ENCODE measurements at places on chromosomes 2 and 18. TPM values are rescaled to one million over a fixed set of nuclear protein-coding genes. Genes with fewer than 3 reads are reported as not detected.

The TMEM182 gene
- 4.9 TPM for total RNA-seq

The CCDC141 gene
- total RNA-seq: 4.6 TPM

The OTOS gene
- total RNA-seq: not detected

The PDCD1 gene
- 6.9 TPM for total RNA-seq

The TRIM54 gene
- not detected for total RNA-seq

The VIL1 gene
- not detected for total RNA-seq

The PPP1CB gene
- 235 TPM for total RNA-seq

The B3GNT7 gene
- not detected for total RNA-seq

The EVX2 gene
- not detected for total RNA-seq

DNA sequence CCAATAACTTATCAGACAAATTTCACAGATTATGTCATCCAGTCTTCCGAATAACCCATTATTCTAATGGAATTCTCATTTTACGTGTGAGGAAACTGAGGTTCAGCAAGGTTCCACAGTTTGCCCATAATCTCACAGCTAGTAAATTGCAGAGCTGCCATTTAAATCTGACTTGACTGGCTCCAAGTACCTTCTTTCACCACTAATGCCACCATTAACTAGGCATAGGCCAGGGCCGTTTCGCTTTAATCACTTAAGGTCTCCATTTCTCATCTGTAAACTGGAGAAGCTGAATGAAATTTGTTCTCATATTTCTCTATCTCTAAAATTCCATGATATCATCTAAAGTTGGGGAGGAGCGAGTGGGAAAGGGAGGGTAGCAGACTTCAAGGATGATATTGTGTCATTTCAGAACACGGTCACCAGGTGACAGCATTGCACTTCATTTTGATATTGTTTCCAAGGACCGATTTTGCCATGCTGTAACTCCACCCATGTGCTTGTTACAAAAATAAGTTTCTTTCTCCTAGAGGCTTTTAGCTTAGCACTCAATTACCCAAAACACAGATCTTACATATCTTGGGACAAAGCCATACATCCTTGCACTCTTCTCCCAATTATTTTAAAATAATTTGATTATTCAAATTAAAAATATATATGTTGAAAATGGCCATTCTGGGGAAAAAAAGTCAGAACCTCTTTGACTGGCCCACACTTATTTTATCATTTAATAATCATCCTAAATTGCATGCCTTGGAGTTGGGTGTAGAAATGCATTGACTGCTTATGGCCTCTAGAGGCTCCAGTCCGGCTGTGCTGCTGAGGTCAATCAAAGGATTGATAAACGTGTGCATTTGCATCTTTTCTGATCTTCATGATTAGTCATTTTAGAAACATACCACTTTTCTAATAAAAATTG, 123.8 kb downstream of the AKAIN1 start:
- peak; percentile 34 for DNase-seq

DNA sequence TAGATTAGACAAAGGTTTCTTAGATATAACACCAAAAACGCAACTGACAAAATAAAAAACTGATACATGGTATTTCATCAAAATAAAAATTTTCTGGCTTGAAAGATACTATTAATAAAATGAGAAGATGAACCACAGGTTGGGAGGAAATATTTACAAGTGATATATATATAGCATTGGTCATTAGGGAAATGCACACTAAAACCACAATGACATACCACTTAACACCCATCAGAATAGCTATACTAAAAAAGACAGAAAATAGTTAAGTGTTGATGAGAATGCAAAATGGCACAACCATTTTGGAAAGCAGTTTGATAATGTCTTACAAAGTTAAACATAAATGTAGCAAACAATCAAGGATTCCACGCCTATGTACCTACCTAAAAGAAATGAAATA, 83.9 kb downstream of the SLC66A3 start:
- DNase-seq: no peak

DNA sequence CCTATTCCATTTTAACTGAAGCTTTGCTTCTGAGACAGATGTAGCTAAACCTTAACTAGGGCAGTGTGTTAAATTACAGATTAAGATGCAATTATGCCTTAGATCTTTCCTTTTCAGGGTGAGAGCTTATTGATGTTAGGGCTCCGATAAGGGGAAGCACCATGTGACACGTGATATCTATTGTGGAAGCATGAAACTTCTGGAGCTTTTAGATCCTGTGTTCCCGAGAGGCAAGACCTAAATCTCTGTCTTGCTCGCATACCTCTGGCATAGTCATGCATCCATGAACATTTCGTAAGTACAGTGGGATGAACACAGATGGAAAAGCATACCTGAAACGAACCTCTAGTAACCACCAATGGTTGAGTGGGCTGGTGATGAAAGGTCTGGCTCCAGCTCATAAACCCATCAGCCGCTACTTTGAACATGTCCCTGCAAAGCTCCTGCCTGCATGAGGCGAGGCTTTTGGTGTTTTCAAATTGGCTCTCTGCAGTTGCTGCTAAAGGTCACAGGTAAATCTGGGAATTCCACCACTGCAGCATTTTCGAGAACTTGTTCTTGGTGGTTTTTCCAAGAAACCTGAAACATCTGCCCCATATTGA, 3.7 kb upstream of the NRP2 start:
- no peak for DNase-seq

DNA sequence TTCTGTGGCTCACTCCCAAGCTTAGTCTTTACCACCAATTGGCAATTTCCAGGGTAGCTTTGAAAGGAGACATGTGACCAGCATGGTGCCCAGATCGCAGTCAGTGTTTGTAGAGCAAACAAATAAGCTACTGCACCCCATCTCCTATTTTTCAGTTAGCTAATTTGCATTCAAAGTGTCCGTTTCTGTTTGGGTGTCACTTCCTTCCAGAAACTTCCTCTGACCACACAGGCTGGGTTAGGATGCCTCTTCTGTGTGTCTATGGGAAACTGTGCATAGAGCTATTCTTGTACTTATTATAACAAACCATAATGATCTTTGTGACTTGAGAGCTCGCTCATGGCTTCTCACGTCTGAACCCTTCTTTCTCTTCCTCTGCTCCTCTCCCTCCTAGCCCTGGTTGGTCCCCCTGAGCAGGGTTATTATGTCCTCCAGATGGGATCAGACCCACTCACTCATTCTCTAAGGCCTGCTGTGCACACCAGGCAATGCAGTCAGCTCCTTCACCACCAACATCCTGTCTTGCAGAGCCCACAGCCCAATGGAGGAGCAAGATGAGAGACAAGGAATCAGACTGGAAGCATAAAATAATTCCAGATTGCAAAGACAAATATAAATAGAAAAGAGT, 101.2 kb upstream of the ALK start:
- DNase-seq: no peak

- DNase-seq: no peak
These were observed 63.9 kb downstream of the PPP4R1 start for GRCh38 chr18:9550429-9550828.

GRCh38 chr2:226796840-226797288, 2.8 kb downstream of the IRS1 start:
- DNase-seq: peak; percentile 17

- DNase-seq: no peak
These were observed 9.1 kb downstream of the MPPE1 start for GRCh38 chr18:11899063-11899462.

DNA sequence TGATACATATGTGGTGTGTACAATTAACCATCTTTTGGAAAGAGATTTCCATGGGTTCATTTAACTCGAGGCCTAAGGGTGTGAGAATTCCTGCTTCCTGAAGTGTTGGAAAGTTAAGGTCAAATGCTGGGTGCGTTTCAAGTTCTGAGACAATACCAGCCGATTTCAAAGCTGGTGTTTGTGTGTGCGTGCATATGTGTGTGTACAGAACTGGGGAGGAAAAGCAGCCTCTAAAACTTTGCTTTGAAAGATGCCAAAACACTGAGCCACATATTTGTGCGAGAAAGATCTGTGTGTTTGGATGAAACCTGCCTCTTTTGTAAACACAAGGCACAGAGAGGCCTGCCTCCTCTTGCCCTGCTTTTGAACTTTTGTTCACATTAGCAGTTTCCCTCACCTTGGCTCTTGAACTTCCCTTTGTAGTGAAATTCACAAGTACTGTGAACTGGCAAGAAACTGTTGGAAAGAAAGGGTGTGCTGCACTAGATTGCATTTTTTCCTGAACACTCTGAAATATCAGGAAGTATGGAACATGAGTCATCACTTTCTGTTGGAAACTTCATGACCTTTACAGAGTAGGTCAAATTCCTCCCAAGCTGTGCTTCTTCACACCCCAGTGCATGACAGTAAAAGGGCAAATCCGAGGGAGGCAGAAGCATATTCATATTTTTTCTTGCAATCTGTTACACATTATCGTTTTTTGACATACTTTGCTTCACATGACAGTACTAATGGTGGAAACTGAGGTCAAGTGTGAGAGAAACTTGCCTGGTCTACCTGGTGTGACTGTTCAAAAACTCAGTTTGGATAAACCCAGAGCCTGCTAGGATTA, 20.0 kb upstream of the CAVIN2 start:
- DNase-seq: no peak

DNA sequence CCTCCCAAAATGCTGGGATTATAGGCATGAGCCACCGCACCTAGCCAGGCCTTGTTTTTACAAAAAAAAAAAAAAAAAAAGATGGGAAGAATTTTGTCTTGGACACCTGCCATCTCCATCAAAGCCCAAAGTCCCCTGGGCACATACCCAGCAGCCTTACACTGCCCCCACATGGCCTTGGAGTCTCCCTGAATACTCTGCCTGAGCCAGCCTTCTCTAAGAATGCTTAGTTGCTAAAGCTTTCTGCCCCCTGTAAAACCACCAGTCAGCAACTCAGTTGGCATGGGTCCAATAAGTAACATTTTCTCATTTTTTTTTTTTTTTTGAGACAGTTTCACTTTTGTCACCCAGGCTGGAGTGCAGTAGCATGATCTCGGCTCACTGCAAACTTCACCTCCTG, 40.6 kb downstream of the SPC25 start:
- DNase-seq: peak; percentile 14

DNA sequence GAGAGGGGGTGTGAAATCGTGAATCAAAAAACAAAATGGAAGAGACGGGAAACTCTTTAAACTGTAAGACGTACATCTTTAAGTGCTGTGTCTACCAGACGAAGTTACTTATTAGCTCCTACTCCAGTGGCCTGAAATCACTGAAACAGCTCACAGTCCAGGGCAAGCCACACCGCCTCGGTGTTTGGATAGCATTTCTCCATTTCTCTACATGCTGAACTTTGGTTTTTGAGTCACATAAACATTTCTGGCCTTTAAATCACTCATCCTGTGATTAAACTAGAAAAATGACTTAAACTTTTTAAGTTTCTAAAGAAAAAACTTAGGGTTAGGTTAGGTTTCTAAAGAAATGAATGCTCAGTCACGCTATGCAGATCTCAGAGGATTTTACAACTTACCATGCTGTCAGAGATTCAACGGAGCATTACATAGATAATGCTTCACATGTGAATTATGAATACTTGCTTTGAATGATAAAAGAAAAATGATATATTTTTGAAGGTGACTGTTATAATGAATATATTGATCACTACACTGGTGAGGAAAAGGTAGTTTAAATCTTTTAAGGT, 138.4 kb downstream of the MBP start:
- no peak for DNase-seq

- DNase-seq: peak; percentile 36
These were observed 1.1 kb downstream of the TMEM169 start for GRCh38 chr2:216082805-216083204.

GRCh38 chr18:51171223-51171622, 26.3 kb downstream of the MEX3C start:
- DNase-seq: no peak

DNA sequence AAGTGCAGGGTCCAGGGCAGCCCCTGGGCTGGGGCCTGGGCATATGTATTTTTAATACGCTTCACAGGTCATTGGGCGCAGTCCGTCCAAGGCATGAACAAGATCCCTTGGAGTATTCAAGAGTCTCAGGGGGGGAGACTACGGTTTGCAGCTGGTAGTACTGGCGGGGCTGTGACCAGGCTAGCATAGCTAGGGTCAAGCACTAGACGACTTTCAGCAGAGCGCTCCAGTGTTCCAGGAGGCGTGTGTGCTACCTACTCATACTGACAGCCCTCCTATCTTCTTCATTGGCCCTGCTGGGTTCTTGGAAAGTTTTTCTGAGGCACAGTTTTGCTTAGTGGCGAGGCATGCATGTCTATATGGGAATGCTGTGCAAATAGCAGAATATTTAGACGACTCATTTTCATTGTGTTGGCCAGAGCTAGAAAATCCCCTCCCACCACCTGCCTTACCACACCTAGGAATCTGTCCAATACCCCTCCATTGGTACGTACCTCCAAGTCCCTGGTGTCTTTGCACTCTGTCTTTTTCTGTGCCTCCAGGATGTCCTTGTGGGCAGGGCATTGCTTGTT, 68.2 kb downstream of the GLI2 start:
- DNase-seq: no peak

GRCh38 chr2:69307579-69308064, 79.4 kb downstream of the GFPT1 start:
- no peak for DNase-seq

DNA sequence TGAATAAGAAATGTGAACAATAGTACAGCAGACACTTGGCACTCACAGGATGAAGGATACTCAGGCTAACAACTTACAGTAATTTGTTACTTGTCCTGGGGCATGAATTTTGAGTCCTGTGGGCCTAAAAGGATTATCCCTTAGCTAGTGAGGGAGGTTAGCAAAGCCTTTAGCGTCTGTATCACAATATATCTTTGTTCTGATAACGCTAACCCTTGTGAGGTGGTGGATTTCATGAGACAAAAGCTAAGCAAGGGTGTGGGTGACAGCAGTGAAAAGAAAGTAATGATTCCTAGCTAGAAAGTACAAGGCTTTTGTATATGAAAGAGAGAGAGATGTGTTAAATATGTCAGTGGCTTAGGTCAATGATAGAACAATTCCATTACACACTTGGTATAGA, 46.8 kb upstream of the TTC21B start:
- no peak for DNase-seq

DNA sequence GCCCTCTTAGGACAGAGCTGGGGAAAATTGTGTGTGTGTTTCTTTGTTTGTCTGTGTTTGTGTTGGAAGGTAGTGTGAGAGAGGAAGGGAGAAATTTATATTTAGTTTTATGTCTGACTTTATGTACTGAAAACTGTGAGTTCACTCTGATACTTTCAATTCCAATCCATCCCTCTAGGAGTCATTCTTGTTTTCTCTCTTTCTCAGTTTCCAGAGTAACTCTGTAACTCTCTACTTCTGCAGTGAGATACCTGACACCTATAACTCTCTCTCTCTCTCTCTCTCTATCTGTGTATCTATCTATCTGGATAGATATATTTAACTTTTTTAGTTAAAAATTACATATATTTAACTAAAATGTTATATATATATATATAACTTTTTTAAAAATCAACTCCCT, 128.7 kb downstream of the UBR3 start:
- DNase-seq: no peak

DNA sequence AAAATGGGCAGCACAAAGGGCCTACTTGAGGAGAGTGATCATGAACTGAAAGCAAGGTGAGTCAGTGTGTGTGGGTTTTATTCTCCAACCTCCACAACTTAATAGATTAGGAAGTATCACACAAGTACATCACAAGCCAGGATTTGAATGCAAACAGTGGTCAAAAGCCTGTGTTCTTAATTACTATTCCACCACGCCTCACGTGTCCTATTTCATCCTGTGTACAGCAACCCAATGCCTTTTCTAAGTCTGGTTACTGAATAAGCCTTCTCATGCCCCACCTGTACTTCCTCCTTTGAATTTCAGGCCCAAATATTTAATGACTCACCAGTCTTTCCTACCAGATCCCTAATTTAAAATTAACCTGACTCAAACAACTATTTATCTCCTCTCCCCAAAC, 755.7 kb upstream of the SLC8A1 start:
- DNase-seq: no peak

- no peak for DNase-seq
These were observed 205.4 kb downstream of the PPP1R1C start for GRCh38 chr2:182191061-182191460.
